HCT116 (cell line): ENCODE measurements at places on chromosomes 2 and 18. TPM values are rescaled to one million over a fixed set of nuclear protein-coding genes. Genes with fewer than 3 reads are reported as not detected.

Gene KRTCAP3
- 65.7 TPM for total RNA-seq

Gene ICOS
- not detected for total RNA-seq

Gene PDCL3
- total RNA-seq, result 26.3 TPM

Gene ALK
- not detected for total RNA-seq

Gene PRSS56
- total RNA-seq, result not detected
